ENCODE measurements at places on chromosomes 3 and 15.
A peak's percentile ranks its signal among the peaks of the same experiment; 100 is the strongest.

DNA sequence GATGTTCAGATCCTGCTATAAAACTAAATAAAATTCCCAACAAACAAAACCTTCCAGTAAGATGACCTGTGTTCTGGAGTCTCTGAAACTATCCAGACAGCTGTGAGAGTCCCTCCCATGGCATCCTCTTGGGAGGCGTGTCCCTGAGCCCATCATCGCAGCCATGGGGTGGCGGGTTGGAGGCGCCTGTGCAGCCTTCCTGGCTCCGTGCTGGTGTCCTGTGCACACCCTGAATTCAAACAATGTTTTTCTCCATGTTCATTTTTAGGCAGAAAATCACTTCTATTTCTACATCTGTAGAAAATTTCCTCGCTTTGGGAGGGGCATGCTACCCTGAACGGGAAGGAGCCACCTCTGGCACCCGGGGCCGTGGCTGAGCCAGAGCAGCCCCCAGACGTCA, 19.4 kb upstream of the OCA2 start:
- no peak for DNase-seq

DNA sequence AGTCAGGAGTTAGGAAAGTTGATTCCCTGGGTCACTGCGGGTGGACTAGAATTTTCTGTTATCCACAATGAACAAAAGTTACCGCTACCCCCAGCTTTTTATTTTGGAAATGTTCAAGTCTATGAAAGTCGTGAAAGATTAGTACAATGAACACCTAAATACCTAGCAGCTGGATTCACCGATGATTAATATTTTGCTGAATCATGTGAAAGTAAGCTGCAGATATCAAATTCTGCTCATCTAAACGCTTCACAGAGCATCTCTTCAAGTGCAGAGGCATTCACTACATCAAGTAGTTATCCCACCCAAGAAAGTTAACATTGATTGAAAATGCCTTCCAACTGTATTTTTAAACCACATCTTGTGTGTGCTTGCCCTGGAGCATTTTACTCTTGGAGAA, 729.0 kb upstream of the NR2F2 start:
- DNase-seq, result no peak

- no peak for DNase-seq
Measured at GRCh38 chr3:98630416-98630815, 37.0 kb upstream of the CPOX start.

DNA sequence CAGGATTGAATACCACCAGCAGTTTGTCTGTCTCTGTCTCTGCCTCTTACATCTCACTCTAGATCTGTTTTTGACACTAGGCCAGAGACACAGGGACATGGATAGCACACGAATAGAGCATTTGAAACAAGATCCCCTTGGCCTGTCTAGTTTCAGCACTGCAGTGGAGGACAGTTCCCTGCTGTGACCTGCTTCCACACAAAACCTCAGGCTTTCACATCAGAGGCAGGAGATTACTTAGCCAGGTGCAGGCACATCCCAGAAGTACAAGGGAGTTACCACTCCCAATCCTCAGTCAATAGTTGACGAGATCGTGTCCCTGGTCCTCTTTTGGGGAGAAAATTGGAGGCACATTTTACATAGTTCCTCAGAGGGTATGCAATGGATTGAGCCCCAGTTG, 34.0 kb upstream of the CCK start:
- peak; percentile 16 for DNase-seq

DNA sequence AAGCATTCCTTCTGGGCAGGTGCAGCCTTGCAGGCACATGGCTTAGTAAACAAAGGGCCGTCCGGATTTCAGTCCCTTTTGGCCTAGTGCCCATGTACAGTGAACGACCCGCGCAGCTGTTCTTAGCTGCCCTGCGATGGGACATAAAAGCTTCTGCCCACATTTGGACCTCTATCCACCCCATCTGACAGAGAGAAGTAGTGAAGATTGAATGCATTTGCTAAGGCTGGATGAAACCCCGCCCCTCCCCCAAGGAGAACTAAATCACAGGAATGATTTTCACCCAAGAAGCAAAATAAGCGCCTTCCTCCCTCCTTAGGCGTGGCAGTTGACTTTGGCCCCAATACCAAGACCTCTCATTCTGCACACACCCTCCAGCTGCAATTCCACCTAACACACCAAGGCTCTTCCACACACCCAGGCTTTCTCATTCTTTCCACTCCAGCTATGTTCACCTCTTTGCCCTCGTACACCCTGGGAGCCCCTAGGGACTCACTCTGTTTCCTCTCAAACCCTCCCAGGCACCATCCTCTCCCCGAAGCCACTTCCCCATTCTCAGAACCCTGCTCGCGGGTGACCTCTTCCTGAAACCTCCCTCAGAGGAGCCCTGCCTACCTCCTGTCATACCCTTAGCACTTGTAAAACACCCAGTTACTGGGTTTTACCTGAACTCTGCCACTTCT, 14.1 kb upstream of the HRH1 start:
- no peak for DNase-seq

GRCh38 chr3:119194237-119195150, 21.1 kb downstream of the UPK1B start:
- no peak for DNase-seq

DNA sequence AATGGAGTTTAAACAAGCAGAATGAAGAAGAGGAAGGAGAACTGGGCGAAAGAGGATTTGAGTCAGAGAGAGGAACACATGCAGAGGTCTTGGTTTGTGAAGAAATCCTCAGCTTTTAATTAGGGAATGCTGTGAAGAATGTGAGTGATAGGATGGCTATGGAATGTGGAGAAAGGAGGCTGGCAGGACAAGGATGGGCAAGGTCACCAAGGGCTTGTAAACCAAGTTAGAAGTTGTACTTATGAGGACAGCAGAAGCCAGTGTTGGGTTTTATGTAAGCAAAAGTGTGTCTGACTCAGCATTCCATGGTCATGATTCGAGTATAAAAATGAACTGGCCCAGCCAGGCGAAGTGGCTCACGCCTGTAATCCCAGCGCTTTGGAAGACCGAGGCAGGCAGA, 60.0 kb upstream of the IL12A start:
- DNase-seq, result no peak

- no peak for DNase-seq
Measured at GRCh38 chr3:40215015-40215414, 94.5 kb upstream of the EIF1B start.

Measured in kidney capillary endothelial cell (primary cell).